SJCRH30 (cell line): ENCODE measurements at places on chromosomes 1 and 21. TPM values are rescaled to one million over a fixed set of nuclear protein-coding genes. Genes with fewer than 3 reads are reported as not detected.

Gene SLAMF9
- not detected in 2 replicates for total RNA-seq

Gene OR10J1
- total RNA-seq: not detected in 2 replicates

Gene RGSL1
- total RNA-seq: not detected in 2 replicates

Gene SPRR2F
- not detected in 2 replicates for total RNA-seq

Gene PLA2G2C
- total RNA-seq: not detected in 2 replicates

Gene FCRL6
- not detected in 2 replicates for total RNA-seq

Gene EPHB2
- total RNA-seq: 29.8 and 32.4 TPM in 2 replicates

Gene MCOLN2
- total RNA-seq: 1.6 and 2.4 TPM in 2 replicates

Gene NLRP3
- total RNA-seq: 0.05 and 0.36 TPM in 2 replicates

Gene ESPN
- 0.30 and 0.55 TPM in 2 replicates for total RNA-seq

Gene CYP4A11
- not detected in 2 replicates for total RNA-seq

GRCh38 chr1:39825432-39825941, 36.8 kb upstream of the BMP8B start:
- H3K4me3 ChIP-seq: no peak overlapping the region
- no peak overlapping the region for H3K27ac ChIP-seq
- no peaks in the 10 kb centered on the region for H3K36me3 ChIP-seq
- peaks cover 11% of the 10 kb centered on the region; the same call in 1 of the 2 replicates for H3K4me1 ChIP-seq

DNA sequence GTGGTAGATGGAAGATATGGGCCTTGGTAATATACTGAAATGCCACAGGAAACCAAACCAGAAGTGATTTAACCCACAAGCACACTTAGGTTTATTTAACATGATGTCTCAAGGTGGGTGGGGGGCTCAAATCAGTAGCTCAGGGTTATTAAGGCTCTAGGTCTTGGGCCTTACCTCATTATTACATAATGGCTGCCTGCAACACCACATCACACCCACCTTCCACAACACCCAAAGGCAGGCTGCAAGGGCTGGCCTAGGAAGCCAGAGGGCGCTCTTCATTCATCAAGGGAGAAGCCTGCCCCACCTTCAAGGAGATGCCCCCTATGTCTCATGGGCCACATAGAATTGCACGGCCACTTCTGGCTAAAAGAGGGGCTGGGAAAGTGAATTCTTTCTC, 6.0 kb downstream of the TFF1 start:
- peaks cover 9% of the 10 kb centered on the region; the same call in 1 of the 2 replicates for H3K27me3 ChIP-seq
- no peaks in the 10 kb centered on the region for H3K4me1 ChIP-seq
- H3K27ac ChIP-seq: no peak overlapping the region
- no peak for DNase-seq
- no peaks in the 10 kb centered on the region for H3K36me3 ChIP-seq
- no peak overlapping the region for H3K4me3 ChIP-seq

DNA sequence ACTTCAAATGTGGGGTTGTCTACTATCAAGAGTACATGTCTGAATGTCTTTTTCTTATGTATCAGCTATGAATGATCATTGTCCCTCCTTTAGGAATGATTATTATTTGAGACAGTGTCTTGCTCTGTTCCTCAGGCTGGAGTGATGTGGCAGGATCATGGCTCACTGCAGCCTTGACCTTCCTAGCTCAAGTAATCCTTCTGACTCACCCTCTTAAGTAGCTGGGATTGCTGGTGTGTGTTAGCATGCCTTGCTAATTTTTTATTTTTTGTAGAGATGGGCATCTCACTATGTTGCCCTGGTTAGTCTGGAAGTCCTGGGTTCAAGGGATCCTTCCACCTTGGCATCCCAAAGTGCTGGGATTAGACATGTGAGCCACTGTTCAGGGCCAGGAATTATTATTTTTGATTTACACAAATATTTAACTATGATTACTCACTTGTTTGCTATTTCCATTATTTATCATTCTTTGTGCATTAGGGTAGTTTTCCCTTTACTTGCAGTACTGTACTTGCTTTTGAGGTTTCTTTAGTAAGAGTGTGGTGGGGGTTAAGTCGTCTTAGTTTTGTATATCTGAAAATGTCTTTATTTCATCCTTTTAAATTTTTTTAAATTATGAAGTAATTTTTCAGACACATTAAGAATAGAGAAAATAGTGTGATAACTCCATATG, 12.8 kb downstream of the S100A7 start:
- no peak overlapping the region for H3K4me3 ChIP-seq
- H3K27me3 ChIP-seq: 0 out of 2 replicates have a peak, but pooled peaks cover 2% of the 10 kb centered on the region
- no peak overlapping the region for H3K27ac ChIP-seq
- no peaks in the 10 kb centered on the region for H3K36me3 ChIP-seq
- DNase-seq: no peak
- no peaks in the 10 kb centered on the region for H3K4me1 ChIP-seq

GRCh38 chr1:226185141-226186036, 1.2 kb downstream of the ACBD3 start:
- H3K27ac ChIP-seq: peak overlapping the region; percentile 74; the same call in 1 of the 2 replicates
- no peaks in the 10 kb centered on the region for H3K27me3 ChIP-seq
- peaks cover 24% of the 10 kb centered on the region for H3K36me3 ChIP-seq
- H3K4me1 ChIP-seq: peaks cover 4% of the 10 kb centered on the region
- DNase-seq: no peak
- peak overlapping the region; percentile 97 for H3K4me3 ChIP-seq

- H3K4me1 ChIP-seq: peaks cover 22% of the 10 kb centered on the region
- peak; percentile 89 for DNase-seq
- peak within 1 kb of the TSS; percentile 19; the same call in 1 of the 2 replicates for H3K27ac ChIP-seq
- no peaks in the 10 kb centered on the region for H3K36me3 ChIP-seq
- no peaks in the 10 kb centered on the region for H3K27me3 ChIP-seq
Measured at GRCh38 chr1:231626535-231626950, at the start of gene DISC1. Gene DISC1 (plus strand): TSS chr1:231626790. CDS start chr1:231626868, 78 bp downstream.

GRCh38 chr1:241343956-241344355, 13.0 kb downstream of the RGS7 start:
- no peaks in the 10 kb centered on the region for H3K27me3 ChIP-seq
- no peak overlapping the region for H3K4me3 ChIP-seq
- H3K4me1 ChIP-seq: no peaks in the 10 kb centered on the region
- DNase-seq: no peak

DNA sequence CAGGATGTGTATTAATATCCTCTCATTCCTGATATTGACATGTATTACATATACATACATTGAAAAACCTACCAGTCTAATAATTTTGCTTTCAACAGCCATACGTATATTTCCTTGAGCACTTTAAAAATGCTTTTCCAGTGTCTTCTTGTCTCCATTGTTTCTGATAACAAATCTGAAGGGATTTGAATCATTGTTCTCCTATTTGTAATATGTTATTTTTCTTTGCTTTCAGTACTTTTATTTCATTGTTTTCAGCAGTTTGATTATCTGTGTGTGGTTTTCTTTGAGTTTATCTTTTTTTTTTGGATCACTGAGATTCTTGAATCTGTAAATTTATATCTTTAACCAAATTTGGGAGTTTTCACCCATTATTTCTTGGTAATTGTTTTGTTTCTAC, 65.3 kb downstream of the RABGAP1L start:
- no peak for DNase-seq
- H3K4me3 ChIP-seq: no peak overlapping the region
- no peaks in the 10 kb centered on the region for H3K27me3 ChIP-seq
- no peak overlapping the region for H3K27ac ChIP-seq

- DNase-seq: no peak
- no peaks in the 10 kb centered on the region for H3K36me3 ChIP-seq
- H3K27me3 ChIP-seq: no peaks in the 10 kb centered on the region
- H3K4me3 ChIP-seq: no peak overlapping the region
Measured at GRCh38 chr21:45641480-45642035, 2.0 kb upstream of the PCBP3 start.

DNA sequence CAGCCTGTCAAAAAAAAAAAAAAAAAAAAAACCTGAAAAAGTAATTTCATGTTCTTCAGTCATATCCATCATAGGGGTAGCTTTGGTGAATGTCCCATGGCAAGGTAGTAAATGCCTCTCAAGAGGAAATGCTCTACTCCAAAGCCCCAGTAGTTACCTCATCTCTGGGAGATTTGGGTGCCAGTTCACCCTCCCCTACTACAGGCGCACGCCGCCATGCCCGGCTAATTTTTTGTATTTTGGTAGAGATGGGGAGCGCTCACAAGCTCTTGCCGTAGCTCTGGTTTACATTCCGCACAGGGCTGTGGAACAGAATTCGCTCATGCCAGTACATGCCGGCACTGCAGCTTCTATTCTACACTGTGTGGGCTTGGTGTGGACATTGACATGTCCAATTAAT, 13.7 kb downstream of the PIK3CD start:
- no peaks in the 10 kb centered on the region for H3K27me3 ChIP-seq
- H3K4me1 ChIP-seq: no peaks in the 10 kb centered on the region
- no peaks in the 10 kb centered on the region for H3K36me3 ChIP-seq

GRCh38 chr1:14605945-14606344, 7.5 kb downstream of the KAZN start:
- H3K4me3 ChIP-seq: no peak overlapping the region
- no peaks in the 10 kb centered on the region for H3K36me3 ChIP-seq
- H3K27ac ChIP-seq: no peak overlapping the region
- no peak for DNase-seq

- H3K27ac ChIP-seq: no peak overlapping the region
- no peaks in the 10 kb centered on the region for H3K27me3 ChIP-seq
Measured at GRCh38 chr1:200181861-200182260, 154.4 kb downstream of the NR5A2 start.

DNA sequence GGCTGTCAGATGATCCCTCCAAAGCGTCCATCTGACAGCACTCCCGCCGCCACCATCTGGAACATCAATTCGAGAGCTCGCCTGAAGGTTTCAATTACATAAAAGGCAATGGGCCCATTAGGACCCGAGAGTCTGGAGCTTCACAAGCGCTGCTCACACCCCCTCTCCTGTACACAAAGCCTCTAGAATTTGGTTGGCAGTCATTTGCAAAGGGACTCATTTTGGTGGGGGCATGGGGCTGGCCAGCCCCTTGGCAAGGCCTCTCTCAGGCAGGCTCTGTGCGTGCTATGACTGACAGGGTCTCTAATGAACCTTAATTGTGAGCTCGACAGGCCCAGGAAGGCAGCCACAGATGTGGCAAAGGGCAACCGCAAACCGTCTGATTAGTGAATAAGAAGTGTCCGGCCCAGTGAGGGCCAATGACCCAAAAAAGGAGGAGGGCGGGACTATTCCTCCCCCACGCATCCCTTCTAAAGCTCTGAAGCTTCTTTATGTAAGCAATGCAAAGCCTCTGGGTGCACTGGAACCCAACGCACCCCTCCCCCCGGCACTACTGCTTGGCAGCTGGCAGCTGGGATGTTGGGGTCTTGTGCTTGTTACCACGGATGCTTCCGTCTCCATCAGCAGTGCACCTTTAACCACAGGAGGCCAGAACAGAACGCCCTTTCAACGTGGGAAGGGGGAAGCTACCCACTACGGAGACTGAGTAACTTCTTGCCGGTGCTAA, 79.4 kb downstream of the CAPZB start:
- H3K27me3 ChIP-seq: no peaks in the 10 kb centered on the region
- H3K4me3 ChIP-seq: no peak overlapping the region
- H3K36me3 ChIP-seq: no peaks in the 10 kb centered on the region

DNA sequence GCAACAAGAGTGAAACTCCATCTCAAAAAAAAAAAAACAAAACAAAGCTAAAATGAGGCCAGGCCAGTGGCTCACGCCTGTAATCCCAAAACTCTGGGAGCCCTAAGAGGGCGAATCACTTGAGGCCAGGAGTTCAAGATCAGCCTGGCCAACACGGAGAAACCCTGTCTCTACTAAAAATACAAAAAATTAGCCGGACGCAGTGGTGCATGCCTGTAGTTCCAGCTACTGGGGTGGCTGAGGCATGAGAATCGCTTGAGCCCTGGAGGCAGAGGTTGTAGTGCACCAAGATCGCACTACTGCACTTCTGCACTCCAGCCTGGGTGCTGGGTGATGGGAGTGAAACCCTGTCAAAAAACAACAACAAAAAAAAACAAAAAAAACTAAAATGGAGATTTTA, 191.2 kb upstream of the SGIP1 start:
- no peaks in the 10 kb centered on the region for H3K4me1 ChIP-seq
- no peaks in the 10 kb centered on the region for H3K36me3 ChIP-seq
- no peak overlapping the region for H3K27ac ChIP-seq
- DNase-seq: no peak
- no peaks in the 10 kb centered on the region for H3K27me3 ChIP-seq

GRCh38 chr1:184299406-184299790, 87.4 kb upstream of the C1orf21 start:
- H3K4me3 ChIP-seq: no peak overlapping the region
- no peak for DNase-seq
- no peak overlapping the region for H3K27ac ChIP-seq
- H3K4me1 ChIP-seq: no peaks in the 10 kb centered on the region
- no peaks in the 10 kb centered on the region for H3K36me3 ChIP-seq
- no peaks in the 10 kb centered on the region for H3K27me3 ChIP-seq

- DNase-seq: no peak
- H3K36me3 ChIP-seq: peaks cover 14% of the 10 kb centered on the region
Measured at GRCh38 chr1:25451908-25452307, 21.2 kb downstream of the MACO1 start.

GRCh38 chr1:225823811-225824261, 13.9 kb downstream of the EPHX1 start:
- no peaks in the 10 kb centered on the region for H3K36me3 ChIP-seq
- H3K4me3 ChIP-seq: no peak overlapping the region
- H3K4me1 ChIP-seq: no peaks in the 10 kb centered on the region

GRCh38 chr1:163104385-163105099, 35.4 kb downstream of the RGS4 start:
- H3K27ac ChIP-seq: no peak overlapping the region
- no peaks in the 10 kb centered on the region for H3K36me3 ChIP-seq
- DNase-seq: no peak
- no peaks in the 10 kb centered on the region for H3K27me3 ChIP-seq
- no peak overlapping the region for H3K4me3 ChIP-seq

DNA sequence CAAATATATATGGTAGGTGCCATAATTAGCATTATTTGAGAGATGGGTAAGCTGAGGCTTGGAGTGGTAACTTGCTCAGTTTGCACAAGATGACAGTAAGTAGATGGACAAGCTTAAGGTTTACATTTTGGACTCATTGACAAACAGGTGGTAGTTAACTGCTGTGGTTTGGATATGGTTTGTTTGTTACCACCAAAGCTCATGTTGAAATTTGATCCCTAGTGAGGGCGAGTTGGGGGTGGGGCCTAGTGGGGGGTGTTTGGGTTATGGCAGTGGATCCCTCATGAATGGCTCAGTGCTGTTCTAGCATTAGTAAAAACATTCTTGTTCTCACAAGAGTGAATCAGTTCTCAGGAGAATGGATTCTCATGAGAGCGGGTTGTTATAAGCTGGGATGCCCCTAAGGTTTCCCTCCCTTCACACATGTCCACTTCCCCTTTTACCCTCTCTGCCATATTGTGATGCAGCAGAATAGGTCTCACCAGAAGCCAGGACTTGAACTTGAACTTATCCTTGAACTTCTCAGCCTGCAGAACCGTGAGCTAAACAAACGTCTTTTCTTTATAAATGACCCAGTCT, 6.6 kb upstream of the PRRX1 start:
- no peak overlapping the region for H3K4me3 ChIP-seq
- no peaks in the 10 kb centered on the region for H3K36me3 ChIP-seq
- peak; percentile 66 for DNase-seq
- peaks cover 3% of the 10 kb centered on the region; the same call in 1 of the 2 replicates for H3K4me1 ChIP-seq
- H3K27me3 ChIP-seq: no peaks in the 10 kb centered on the region

DNA sequence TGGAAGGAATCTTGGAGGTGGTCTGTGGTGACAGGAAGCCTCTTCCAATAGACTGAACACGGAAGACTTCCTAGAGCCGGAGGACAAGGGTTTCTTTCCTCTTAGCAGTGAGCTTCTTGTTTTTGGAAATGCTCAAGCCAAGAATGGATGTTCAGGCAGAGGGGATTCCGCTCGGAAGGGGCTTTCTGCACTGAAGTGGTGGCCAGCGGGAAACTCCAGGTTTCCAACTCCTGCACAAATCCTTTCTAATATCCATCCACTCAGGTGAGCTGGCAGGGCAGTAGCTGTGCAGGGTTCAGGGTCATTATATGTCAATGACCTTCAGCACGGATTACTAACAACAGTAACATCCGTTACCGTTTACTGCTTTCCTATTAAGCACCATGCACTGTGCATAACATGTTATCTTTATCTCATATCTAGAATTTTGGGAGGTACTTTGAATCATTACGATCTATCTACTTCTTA, 573 bp upstream of the CPT2 start:
- H3K36me3 ChIP-seq: no peaks in the 10 kb centered on the region
- no peaks in the 10 kb centered on the region for H3K27me3 ChIP-seq
- peaks cover 7% of the 10 kb centered on the region; the same call in 1 of the 2 replicates for H3K4me1 ChIP-seq
- H3K4me3 ChIP-seq: peak overlapping the region; percentile 93
